ENCODE measurements at places on chromosomes 11 and 22.

DNA sequence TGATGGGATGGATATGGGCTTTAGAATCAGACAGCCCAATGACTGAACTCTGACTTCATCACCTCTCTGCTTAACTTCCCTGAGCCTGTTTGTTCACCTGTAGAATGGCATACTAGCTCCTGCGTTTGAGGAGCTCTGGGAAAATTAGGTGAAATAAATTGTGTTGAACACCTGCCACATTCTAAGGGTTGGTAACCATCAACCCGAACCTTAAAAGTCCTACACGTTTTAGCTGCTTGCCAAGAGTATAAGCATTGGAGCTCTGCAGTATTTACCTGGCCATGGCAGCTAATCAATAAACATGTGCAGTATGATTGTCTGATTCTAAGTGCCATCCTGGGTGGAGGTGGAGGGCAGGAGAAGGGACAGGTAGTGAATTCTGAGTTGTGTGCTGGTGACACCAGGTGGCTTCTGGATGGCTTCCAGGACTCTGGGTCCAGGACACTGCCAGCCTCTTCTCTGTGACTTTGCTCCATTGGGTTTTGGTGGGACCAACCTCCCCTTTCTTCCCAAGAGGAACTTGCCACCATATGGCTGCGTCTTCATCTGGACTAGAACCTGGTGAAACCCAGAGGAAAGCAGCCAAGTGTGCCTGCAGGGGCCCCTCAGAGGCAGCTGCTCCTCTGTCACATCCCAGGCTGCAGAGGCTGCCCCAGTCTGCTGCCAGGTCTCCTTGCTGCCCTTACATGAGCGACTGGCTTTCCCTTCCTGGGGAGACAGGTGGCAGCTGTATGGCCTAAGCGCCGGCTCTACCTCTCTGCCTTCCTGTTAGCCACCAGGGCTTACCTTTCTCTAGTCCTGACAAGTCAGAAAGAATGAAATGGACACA, 85.6 kb downstream of the CACNG2 start:
- no peak for DNase-seq

- DNase-seq, result no peak
These were observed 9.4 kb downstream of the IFITM10 start for GRCh38 chr11:1740786-1741530.

DNA sequence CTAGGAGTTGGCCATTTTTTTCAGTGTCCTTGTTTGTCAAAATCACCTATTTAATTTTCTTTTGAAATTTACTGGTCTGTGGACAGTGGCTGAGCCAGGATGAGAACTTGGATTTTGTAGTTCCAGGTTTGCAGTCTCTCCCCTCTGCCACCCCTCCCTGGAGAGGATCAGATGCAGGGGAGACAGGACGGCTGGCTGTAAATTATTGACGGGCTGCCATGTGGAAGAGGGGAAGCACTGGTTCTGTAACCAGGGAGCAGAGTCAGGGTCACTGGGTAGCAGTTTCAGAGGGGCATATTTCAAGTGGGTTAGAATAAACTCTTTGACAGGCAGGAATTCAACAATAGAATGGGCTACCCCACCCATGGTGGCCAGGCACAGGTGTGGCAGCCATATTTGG, 20.6 kb upstream of the YWHAH start:
- DNase-seq, result no peak

DNA sequence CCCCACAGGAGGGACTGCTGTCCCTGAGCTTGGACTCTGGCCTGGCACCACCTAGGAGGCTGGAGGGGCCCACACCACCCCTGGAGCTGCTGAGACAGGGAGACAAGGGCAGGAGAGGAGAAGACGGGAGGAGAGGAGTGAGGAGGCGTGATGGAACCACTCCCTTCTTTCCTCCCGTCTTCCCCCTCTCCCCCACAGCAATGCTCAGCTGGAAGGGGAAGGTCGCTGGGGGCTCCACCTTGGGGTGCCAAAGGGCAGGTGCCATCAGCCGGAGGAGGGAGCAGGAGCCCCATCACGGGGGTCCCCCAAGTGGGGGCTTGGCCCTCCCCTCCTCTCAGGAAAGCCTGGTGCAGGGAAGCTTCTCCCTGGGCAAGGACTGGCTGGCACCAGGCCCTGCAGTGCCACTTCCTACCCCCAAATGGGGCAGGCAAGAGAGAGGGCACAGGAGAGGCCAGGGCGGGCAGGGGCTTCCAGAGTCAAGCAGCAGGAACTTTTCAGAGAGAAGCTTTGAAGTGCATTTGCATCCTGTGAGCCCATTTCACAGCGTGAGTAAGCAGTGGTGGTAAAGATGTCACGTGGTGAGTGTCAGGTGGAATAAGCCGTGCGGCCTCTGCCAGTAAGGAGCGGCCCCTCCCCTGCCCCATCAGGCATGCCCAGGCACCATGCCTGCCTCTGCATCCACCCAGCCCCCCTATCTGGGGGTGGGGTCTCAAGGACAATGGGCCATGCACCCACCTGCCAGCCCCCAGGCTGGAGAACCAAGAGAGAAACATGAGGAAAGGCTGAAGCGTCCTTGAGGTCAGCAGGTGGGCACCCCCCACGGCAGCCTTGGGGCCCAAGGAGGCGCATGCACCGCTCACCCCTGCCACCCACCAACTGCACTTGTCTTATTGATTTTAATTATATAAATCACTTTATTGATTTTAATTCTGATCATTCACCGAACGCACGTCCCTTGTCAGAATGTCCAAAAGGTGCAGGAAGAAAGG, 4.9 kb downstream of the IGF2 start:
- no peak for DNase-seq

DNA sequence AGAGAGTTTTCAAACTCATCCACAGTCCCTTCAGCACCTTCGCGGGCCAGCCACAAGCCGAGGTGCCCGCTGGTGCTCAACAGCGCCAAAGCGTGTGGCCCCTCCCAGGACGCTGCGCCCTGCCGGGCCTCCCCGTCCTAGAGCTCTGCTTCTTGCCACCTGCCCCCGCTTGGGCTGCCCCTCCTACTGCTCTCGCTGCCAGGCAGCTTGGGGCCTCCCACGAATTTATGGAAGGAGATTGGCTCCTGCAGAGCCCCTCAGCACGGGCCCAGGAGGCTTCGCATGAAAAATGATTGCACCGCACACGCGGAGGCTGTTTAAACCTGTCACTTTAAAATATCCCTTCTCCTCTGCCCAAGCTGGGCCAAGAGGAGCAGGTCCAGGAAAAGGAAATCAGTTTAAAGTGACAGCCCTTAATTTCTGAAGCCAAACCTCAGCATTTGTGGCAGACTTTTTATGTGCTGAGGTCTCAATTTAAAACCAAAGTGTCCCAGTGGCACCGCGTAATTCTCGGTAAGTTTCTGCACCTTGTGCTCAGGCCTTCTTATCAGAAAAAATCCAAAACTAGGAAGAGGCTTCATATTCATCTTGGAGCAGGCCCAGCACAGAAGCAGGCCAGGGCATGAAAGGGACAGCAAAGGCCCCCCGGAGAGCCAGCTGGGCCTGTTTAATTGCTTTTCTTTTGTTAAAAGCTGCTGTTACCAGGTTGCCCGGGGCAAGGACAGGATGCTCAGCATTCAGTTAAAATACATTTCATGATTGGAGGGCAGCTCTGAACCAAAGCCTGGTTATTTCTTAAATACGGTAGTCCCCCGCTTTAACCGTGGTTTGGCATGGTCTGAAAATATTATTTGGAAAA, 303.6 kb downstream of the OPCML start:
- DNase-seq, result no peak

- DNase-seq, result no peak
These were observed 35.6 kb downstream of the GAS2 start for GRCh38 chr11:22702031-22702430.

DNA sequence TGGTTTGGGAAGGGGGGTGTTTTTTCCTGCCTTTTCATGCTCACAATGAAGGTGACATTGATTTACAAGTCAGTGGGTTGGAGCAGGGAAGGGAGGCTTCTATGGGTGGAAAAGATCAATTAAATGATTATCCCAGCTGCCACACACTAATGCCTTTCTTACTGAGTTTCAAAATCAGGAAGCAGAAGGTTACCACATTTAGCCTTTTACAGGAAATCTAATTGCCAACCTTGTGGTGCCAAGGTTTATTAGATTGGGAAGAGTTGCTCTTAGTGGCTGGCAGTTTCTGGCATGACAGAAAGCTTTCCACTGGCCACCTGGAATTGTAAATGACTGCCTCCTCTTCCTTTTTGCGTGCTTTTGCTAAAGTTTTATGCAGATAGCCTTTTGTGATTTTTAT, 98.7 kb downstream of the NAV2 start:
- no peak for DNase-seq

- DNase-seq, result peak; percentile 21
These were observed 2.2 kb downstream of the PHF21B start for GRCh38 chr22:45007391-45008185.

DNA sequence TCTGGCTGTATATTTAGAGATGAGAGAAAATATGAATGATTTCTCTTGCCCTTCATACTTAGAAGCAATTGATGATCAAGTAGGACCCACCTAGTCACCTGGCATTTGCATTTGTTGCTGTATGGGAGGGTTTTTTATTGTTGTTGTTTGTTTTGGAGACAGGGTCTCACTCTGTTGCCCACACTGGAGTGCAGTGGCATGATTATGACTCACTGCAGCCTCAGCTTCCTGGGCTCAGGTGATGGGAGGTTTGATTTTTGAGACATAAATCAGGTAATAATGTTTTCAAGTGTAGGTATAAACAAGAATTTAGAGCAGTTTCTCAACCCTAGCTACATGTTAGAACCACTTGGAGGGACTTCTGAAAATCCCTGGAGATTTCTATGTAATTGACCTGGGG, 63.0 kb downstream of the TNRC6B start:
- no peak for DNase-seq

GRCh38 chr22:44274918-44275630, 37.7 kb downstream of the SHISAL1 start:
- no peak for DNase-seq

DNA sequence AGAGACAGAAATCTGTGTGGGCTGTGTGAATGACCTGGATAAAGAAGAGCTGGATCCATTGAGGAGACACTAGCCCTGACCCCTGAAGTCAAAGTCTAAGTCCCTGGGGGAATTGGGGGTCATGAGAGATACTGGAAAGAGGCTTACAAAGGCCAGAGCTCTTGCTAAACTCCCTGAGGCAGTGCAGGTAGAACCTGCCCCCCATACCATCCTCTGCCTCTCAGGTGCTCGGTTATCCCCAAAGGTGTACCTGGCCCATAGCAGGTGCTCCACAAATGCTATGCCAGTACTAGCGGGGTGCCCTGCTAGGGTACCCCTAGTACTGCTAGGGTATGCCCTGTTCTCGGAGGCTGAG, 19.1 kb upstream of the SCARF2 start:
- DNase-seq, result no peak

DNA sequence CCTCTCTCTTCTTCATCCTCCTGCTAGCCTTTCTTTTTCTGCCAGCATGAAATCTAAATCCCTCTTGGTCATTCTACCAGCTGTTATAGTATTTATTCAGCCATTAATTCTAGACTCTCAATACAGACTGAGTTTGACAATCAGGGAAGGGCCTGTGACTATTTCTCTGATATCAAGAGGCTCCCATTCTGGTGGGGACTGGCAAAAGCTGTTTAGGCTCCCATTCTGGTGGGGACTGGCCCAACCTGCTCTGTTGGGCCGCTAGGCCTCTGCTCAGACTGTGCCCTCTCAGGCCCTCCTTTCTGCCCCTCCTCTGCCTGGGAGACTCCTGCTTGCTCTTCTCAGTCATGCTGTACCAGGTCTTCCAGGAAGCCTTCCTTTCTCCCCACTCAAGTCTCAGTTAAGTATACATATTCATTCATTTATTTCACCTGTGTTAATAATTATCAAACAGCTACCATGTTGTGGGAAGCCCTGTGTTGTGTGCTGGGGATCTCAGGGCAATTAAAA, 323.7 kb upstream of the NARS2 start:
- DNase-seq, result no peak

DNA sequence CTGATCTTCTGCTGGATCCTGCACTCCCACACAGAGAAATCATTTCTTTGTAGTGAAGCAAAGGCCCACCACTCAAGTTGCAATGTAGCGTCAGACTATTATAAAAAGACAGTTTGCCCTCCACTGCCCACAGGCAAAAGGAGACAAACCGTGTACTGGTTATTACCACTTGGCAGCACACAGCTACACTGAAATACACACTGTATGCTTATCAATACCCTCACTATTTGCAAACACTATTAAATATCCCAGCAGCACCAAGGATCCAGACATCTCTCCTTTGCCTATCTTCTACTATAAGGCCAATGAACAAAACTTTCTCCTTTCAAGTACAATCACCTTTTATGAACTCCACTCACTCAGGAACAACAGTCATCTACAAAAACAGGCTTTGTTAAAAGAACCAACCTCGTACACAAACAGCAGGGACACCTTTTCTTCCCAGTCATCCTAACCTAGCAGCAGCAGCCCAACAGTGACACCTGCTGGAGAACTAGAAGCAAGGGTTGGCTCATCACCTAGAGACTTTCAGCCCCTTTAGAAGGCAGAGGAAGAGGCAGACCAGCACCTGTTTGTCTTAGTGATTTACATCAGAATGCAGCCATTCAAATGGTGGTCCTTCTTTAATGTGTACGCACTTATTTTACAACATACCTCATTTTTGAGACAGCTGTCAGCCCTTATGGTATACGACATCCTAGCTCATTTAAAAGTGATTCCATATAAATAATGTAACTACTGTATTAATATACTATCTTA, 56.1 kb downstream of the AMBRA1 start:
- DNase-seq, result peak; percentile 74

DNA sequence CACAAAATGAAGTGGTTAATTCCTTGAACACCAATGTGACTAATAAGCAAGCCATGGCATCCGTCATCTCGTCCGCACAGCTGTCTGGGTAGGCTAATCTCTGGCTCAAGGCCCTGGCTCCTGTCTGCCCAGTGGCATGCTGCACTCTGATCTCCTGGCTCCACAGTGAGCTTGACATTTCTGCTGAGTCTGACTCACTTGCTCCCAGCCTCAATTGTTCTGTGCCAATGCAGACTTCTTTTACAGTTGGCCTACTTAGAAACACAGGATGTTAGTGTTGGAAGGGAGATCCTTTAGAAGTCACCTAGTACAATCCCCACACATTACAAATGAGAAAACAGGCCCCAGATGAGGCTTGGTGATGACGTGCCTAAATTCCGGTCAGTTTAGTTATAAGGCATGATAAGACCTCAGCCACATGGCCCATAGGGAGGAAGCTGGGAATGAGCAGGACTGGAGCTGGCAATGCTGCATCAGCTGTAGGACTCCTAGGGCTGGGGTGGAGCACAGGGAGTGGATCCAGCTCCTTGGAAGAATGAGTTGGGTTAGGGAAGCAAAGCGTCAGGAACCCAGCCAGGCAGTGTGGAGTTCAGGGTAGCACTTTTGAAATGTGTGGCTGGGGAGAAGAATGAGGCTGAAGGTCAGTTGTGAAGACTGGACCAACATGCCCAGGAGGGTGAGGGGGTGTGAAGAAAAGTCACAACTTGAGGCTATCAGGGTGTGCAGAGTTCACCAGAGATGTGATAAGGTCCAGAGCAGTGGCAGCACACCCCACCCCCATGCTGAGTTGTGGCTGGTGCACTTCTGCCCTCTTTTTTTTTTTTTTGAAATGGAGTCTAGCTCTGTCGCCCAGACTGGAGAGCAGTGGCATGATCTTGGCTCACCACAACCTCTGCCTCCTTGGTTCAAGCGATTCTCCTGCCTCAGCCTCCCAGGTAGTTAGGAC, 70.2 kb upstream of the EED start:
- peak; percentile 98 for DNase-seq

- DNase-seq, result peak; percentile 42
These were observed at the start of gene MYEOV for GRCh38 chr11:69293819-69294505. TSS of gene MYEOV (plus strand) at chr11:69294155. CDS start at chr11:69295355, 1,200 bp downstream.
